Hematopoietic multipotent progenitor cell (in vitro differentiated cells): ENCODE measurements at places on chromosomes 12 and 14. TPM values are rescaled to one million over a fixed set of nuclear protein-coding genes. Genes with fewer than 3 reads are reported as not detected.

The PTPRB gene
- under 0.01 TPM for total RNA-seq

The HNF1A gene
- total RNA-seq = not detected

The XPOT gene
- 21.8 TPM for total RNA-seq

The RERG gene
- total RNA-seq = under 0.01 TPM

The CLEC1B gene
- total RNA-seq = 0.27 TPM

The KRT81 gene
- 2.7 TPM for total RNA-seq

The KLRC3 gene
- not detected for total RNA-seq

The DYNLL1 gene
- 233 TPM for total RNA-seq

The HPD gene
- total RNA-seq = not detected

The RTN1 gene
- 0.54 TPM for total RNA-seq

The ASCL1 gene
- not detected for total RNA-seq

The SIX6 gene
- not detected for total RNA-seq

The RPGRIP1 gene
- total RNA-seq = under 0.01 TPM

The VPS29 gene
- 22.9 TPM for total RNA-seq

The AGAP2 gene
- 82.9 TPM for total RNA-seq

The HOXC4 gene
- total RNA-seq = under 0.01 TPM

The KRT71 gene
- total RNA-seq = not detected

The FANCM gene
- 8.6 TPM for total RNA-seq

The PXMP2 gene
- 21.0 TPM for total RNA-seq

The ANP32D gene
- total RNA-seq = not detected

The OAS2 gene
- 34.7 TPM for total RNA-seq

The CORO1C gene
- total RNA-seq = 99.1 TPM

The ARMH4 gene
- 1.1 TPM for total RNA-seq

The SSPN gene
- 5.9 TPM for total RNA-seq

The PPTC7 gene
- 15.9 TPM for total RNA-seq

The RPL10L gene
- not detected for total RNA-seq

The KLRK1 gene
- under 0.01 TPM for total RNA-seq

The USP30 gene
- 27.2 TPM for total RNA-seq

The TMEM119 gene
- total RNA-seq = under 0.01 TPM

The KCNA1 gene
- total RNA-seq = under 0.01 TPM

The CPNE6 gene
- total RNA-seq = not detected

The PKP2 gene
- 5.9 TPM for total RNA-seq

The IGFBP6 gene
- total RNA-seq = 2.4 TPM
